ENCODE measurements at places on chromosomes 7 and 10.

DNA sequence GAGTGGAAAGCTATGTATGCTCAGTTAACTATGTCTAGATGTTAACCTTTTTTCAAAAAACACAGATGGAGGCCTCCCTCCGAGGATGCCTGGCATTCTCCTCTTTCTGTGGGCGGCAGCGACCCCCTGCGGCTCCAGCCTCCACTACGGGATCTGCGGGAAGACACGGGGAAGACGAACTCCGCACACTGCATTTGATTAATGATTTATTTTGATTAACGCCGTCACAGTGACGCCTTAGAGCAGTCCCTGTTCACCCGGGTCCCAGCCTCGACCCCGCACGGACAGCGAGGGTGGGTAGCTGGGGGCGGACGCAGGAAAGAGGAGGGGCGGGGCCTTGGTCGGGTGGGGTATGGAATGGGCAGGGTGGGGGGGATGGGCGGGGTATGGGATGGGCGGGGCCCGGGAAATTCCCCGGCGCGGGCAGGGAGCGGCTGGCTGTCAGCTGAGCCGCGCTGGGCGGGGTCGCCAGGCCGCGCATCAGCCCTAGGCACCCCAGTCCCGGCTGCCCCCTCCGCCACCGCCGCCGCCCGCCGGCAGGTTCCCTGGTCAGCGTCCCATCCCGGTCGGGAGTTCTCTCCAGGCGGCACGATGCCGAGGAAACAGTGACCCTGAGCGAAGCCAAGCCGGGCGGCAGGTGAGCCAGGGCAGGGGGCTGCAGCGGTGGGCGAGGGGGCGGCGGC, at the start of gene OPTN:
TSS of gene OPTN (plus strand) at position 498 of the 683 bp plus-strand sequence. CDS start 8,960 bp downstream, outside the sequence.
- DNase-seq, result peak; percentile 83

DNA sequence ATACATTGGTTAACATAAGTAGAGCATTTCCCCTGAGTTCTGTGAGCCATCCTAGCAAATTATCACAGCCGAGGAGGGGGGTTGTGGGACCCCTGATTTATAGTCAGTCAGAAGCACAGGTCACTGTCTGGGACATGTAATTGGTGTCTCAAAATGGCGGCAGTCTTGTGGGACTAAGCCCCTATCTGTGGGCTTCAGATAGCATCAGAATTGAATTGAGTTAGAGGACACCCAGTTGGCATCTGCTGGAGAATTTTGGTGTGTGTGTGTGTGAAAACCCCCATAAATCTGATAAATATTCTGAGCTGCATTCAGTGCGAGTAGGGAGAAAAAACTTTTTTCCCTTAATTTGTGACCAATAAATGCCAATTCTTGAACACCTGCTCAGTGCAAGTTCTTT, 6.5 kb upstream of the TET1 start:
- no peak for DNase-seq

DNA sequence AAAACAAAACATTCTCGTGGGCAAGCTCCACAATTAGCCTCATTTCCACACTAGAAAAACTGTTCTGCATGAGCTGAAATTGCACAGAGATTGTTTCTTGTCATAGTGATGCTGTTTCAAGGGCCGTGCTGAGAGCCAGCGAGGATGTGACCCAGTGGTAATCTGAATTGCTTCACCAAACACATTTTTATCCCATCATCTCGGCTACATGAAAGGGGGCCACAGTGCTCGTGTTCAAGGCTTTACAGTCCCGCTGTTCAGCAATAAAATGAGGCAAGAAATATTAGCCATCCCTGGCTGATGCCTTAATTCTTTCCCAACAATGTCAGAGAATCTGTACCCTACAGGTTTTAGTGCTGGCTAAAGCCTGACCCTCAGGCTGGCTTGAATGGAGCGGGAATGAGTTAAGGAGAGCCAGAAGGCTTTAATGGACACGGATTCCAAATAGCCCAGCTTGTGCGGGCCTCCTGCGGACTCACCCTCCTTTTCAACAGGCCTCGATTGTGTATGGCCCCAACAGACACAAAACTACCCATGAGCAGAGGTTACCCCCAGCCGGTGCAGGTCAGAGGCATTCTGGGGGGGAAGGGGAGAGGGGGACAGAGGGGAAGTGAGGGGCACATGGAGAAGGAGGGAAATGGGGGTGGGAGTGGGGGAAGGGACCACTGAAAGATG, 2.0 kb upstream of the GDF10 start:
- no peak for DNase-seq

- DNase-seq, result no peak
Observed at GRCh38 chr10:34811126-34811967, 3.7 kb downstream of the PARD3 start.

DNA sequence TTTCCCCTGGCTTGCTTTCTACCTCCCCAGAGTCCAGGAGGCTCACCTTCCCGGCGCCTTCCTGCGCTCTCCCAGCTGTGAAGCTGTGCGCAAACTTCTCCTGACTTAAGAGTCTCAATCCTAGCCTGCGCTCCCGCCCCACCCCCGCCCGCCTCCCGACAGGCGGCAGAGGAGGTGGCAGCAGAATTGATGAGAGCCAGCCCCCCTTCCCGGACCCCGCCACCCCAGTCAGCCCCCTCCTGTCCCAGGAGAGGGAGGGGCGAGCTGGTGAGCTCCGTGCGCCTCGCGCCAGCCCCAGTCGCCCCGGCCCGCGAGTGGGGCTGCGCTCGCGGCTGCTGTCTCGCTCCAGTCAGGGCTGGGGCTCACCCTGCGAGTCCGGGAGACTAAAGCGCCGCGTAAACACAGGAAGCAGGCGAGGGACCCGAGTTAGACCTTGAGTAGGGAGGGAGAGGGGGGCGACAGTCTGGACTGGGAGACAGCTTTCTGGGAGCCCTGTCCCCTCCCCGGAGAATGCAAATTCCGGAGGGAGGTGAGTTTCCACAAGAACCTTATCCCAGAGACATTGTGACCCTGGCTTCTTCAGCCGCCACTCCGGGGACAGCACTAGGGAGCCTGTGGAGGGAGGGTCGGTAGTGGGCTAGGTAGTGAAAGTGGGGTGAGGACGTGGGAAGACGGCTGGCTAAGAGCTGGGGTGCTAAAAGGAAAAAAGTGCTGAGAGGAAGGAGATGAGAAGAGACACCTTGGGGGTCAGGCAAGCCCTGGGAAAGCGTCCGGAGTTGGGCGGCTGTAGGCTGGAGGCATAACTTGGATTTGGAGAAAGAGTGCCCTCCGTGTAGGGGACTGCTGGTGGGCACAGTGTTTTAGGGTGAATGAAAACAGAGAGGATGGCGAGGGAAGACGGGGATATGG, at the start of gene CALCR:
TSS of gene CALCR (minus strand) at position 79 of the 909 bp plus-strand sequence. CDS start 87,743 bp downstream, outside the sequence.
- no peak for DNase-seq

DNA sequence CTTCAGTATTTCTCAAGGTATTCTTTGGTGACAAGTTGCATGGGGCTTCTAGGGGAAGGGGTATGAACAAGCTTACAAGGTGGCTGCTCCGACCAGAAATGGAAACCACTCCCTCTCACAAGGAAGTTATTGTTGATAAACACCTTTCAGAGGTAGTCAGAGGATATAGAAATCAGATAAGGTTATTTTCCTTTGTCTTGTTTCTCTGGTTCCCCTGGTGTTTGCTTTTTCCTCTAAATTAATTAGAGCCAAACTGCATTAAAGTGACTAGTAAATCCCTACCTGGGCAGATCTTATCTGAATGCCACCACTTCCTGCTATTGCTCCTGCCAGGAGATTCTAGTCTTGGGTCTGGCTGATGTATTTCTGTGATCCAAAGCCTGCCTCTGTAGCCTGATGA, 725.4 kb downstream of the INHBA start:
- no peak for DNase-seq

GRCh38 chr7:152336754-152337368, 98.9 kb downstream of the KMT2C start:
- DNase-seq, result peak; percentile 54

- DNase-seq, result no peak
Observed at GRCh38 chr10:131500181-131500580, 188.7 kb upstream of the TCERG1L start.

DNA sequence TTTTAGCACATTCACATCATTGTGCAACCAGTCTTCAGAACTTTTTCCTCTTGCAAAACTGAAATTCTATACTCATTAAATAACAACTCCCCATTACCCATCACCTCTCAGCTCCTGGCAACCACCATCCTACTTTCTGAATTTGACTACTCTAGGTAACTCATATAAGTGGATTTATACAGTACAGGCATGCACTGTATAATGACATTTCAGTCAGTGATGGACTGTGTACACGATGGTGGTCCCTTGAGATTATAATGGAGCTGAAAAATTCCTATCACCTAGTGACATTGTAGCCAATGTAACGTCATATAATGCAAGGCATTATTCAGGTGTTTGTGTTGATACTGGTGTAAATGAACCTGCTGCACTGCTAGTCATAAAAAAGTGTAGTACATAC, 60.1 kb downstream of the BTRC start:
- DNase-seq, result no peak

All from globus pallidus (tissue), 1 donor.